ENCODE measurements at places on chromosomes 6 and 20.

DNA sequence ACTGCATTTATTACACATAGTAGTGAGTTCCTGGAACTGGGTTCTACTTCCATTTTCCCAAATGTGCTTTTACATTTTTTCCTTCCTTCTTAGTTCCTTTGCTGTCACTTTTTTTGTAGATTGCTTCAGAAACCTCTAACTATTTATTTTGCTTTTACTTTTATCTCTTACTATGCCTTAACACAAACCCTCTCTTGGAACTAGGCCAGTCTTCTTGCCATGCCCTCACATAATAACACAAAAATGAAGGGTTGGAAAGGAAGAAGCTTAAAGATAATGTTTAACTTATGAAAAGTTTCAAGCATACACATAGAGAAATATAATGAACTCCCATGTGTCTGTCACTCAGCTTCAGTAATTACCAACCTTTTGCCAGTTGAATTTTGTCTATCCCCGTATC, 27.1 kb downstream of the TOP1 start:
- DNase-seq: no peak

DNA sequence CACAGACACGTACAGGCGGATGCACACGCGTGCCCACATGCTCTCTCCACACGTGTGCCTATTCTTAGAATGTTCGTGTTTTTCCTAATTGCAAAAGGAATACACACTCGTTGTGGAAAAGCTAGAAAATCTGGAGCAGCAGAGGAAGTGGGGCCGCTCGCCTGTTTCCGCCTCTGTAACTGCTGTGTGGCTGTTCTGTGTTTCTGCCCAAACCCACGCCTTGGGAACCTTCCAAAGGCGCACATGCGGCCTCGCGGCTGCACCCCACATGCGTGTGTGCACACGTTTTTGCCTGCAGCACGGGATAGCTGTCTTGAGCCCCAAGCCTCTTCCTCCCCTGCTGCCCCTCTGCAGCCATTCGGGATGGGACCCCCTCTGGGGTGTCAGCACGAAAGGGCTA, 12.2 kb downstream of the SLC17A9 start:
- DNase-seq: no peak

- DNase-seq: no peak
Observed at GRCh38 chr6:65191471-65191870, 515.6 kb downstream of the EYS start.

DNA sequence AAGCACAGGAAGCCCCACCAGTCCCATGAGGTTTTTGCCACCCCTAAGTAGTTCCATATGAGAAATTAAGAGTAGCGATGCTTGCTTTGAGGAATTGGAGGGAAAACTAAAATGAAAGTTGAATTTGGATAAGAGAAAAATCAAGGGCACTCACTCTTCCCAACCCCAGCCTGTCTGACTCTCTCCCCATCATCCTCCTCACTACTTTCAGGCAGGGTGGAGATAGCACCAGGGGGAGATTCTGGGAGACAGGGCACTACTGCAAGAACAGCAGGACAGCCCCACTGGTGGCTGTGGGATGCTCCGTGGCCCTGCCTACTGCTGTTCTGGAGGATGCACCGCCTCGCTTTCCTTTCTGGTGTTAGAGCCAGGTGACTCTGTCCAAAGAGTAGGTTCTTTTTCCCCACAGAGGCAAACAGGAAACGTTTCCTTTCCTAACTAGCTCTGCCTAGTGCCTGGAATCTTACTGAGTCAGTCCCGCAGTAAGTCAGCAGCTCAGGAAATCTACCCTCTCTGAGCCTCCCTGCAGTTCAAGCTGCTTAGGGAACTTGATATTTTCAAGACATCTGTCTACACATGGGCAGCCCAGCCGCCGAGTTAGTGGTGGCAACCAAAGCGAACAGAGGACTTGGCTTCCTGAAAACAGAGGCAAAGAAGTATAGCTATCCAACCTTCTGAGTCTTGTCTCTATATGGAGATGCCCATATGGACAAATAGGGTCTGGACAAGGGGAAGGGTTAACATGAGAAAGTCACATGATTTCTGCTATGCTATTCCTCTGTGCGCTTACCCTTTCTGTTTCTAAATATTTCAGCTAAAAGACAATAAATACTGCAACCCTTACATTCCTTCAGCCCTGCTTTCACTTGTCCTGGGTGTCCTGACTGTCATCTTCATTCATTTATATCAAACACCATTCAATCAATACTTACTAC, 11.4 kb downstream of the HLA-E start:
- DNase-seq: no peak

- DNase-seq: no peak
Observed at GRCh38 chr20:53080687-53080962, 108.5 kb downstream of the TSHZ2 start.

- no peak for DNase-seq
Observed at GRCh38 chr6:82240186-82240585, 7.4 kb downstream of the IBTK start.

GRCh38 chr6:27101824-27102223, 145.7 kb upstream of the PRSS16 start:
- no peak for DNase-seq

DNA sequence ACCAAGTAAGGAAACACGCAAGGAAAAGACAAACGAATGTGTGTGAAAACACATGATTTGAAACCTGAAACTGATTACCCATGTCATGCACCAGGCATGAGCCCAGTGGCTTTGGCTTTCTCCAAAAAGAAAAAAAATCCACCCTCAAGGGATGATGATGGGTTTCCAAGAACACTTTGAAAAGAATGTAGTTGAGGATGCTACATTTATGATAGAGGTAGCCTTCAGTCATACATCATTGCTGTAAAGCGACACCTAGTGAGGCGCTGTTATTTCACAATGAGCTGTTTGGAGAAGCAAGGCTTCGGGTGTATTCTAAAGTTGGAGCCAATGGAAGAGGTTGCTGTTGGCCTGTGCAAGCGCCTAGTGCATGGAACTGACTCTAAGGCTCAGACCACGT, 124.9 kb downstream of the SCML4 start:
- no peak for DNase-seq

- no peak for DNase-seq
Observed at GRCh38 chr6:115131709-115132490, 789.1 kb upstream of the HS3ST5 start.

DNA sequence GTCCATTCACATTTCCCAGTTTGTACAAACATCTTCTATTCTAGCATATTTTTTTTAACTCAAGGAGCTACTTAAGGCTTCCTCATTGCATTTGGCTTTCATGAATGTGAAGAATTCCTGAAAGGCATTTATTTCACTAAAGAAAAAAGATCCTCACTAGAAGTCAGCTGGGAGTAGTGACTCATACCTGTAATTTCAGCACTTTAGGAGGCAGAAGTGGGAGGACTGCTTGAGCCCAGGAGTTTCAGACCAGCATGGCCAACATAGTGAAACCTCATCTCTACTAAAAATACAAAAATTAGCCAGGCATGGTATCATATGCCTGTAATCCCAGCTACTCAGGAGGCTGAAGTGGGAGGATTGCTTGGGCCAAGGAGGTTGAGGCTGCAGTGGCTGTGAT, 30.9 kb upstream of the XRN2 start:
- no peak for DNase-seq

GRCh38 chr20:37375227-37375626, 29.3 kb downstream of the SRC start:
- DNase-seq: no peak

DNA sequence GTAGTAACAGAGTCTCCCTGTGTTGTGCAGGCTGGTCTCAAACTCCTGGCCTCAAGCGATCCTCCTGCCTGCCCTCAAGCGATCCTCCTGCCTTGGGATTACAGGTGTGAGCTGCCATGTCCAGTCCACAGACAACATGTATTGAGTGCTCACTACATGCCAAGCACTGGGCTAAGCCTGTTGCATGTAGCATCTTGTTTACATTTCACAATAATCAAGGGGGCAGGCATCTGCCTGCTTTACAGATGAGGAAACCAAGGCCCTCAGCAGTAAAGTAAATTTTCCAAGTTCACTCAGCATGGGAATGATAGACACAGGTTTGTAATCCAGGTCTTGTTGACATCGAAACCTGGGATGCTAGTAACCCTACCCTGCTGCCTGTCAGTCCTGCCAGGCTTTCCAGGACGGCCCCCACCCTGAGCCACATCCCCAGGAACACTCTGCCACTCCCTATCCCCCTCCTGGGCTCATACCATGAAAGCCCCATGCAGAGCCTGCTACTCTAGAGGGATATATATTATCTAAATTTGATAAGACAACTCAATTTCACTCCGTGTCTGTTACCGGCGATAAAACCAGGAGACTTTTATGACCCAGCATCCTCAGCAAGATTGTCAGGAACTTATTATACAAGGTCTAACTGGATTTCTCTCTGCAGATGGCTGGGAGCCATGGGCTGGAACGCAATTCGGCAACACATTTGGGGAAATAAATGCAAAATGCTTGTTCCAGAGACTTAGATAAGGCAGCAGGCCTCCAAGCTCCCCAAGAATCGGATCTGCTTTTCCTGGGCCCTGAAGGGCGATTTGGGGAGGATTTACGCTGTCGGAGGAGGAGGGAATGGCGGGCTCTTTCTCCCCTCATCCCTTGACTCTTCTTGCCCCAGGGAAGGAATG, 30.4 kb downstream of the CD40 start:
- no peak for DNase-seq

DNA sequence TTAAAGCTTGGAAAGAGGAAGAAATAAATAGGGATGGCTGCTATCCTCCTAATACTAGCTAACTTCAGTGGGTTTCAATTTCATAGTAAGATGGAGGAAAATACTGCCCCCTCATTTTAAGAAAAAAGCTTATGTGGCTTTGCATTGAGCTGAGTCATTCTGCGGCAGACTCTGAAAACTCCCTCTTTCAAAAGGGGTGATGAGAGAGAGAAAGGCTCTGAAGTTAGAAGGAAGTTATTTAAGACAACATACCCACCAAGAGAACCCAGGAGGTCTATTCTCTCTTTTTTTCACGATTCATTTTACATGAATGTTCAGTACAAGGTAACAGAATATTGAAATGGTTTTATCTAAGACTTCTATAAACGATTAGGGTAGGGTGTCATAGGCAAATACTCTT, 4.5 kb downstream of the PRDM13 start:
- no peak for DNase-seq

DNA sequence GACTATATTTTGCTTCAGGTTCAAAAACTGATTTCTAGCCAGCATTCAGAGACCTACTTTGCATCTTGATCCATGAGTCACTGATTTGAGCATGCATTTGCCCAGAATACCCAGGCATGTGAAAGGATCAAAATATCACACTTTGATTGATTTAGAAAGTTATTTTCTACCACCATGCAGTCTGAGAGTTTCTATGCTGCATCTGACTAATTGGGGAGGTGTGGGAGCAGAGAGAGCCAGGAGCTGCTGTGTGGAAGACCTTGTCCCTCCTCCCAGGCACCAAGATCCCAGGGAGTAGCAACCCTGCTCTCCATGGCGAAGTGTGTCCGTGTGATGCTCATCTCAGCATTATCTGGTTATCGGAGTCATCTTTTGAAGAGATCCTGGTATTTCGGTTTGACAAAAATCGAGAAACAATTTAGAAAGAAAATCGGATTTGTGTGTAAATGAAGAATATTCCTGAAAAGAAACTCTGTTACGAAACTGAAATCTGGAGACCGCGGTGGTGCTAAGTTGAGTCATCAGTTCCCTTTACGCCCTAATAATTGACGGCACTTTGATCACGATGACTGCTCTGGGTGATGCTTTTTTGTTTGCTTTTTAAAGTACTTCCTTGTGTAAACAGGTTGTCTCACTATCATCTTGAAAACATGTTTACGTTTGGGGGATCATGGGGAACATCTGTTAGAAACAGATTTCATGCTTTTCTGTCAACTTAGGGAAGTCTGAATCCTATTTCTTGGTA, 193.4 kb downstream of the BACH2 start:
- DNase-seq: no peak

DNA sequence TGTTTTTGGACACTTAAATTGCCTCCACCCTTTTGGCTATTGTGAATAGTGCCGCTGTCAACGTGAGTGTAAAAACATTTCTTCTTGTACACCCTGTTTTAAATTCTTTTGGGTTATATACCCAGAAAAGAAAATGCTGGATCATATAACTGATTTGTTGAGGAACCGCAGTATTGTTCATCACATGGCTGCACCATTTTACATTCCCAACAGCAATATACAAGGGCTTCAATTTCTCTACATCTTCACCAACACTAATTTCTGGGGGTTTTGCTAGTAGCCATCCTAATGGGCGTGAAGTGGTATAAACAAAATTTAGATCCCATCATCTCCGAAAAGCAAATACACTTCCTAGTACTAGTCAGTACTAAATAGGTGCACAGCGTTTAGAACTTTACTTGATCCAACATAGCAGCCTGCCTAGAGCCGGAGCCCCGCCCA, 579 bp upstream of the BPHL start:
- no peak for DNase-seq

GRCh38 chr6:158647501-158647900, 2.4 kb upstream of the SYTL3 start:
- DNase-seq: no peak

DNA sequence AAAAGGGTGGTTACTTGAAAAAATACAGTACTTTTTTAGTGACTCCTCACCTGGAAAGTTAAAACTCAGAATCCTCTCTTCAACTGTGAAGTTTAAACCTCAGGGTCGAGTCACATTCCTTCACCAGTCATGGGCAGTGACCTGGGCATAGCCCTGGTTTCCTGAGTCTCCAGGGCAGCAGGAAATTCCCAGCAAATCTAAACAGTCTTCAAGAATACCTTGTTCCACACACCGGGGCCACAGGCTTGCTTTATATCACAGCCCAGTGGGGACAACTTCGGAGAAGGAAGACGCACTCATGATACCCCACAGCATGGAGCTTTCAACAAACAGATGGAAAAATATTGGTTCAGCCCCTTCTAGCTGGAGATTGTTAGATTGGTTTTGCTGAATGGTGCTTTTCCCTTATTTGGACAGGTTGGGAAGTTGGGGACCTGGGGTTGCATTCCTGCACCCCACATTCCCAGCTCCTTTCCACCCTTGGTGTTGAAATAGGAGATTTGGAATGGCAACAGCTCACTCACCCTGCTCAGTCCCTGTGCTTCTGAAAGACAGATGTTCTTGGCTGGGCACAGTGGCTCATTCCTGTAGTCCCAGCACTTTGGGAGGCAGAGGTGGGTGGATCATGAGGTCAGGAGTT, 113.0 kb upstream of the TMEM170B start:
- DNase-seq: no peak

DNA sequence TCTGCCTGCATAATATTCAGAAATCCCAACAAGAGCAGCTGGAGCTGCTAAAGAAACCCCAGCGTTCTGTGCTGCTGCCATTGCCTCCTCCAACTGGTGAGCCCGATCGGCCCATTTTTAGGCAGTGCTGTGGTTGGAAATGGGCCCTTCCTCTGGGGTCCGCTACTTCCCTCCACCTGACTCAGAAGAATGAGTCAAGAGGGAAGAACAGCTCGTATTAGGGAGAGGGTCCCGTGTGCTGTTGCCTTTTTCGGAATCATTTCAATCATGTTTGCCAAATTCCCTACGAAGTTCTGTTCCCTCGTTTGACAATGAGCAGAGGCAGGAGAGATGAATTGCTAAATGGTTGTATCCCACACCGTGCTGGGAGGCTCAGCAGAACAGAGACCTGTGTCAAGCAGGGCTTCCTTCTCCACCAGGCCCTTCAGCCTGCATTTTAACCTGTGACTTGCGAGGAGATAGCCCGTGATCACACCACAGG, 38.4 kb downstream of the THBS2 start:
- DNase-seq: no peak

GRCh38 chr6:53734473-53735299, 60.1 kb upstream of the LRRC1 start:
- no peak for DNase-seq

DNA sequence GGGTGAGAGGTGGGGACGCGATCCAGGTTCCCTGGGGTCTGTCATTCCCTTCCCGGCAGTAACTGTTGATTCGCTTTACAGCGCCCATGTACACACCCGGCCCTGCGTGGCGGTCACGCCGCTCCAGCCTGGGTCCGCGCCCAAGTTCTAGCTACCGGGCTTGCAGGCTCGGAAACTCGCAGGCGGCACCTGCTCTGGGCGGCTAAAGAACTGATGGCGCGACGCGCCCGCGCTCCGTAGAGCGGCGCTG, 1.4 kb upstream of the POU3F2 start:
- no peak for DNase-seq
